AG04449 (cell line): ENCODE measurements at places on chromosomes 1 and 21.
A peak's percentile ranks its signal among the peaks of the same experiment; 100 is the strongest.

- DNase-seq = no peak
Observed at GRCh38 chr1:10835822-10836421, 39.5 kb upstream of the CASZ1 start.

DNA sequence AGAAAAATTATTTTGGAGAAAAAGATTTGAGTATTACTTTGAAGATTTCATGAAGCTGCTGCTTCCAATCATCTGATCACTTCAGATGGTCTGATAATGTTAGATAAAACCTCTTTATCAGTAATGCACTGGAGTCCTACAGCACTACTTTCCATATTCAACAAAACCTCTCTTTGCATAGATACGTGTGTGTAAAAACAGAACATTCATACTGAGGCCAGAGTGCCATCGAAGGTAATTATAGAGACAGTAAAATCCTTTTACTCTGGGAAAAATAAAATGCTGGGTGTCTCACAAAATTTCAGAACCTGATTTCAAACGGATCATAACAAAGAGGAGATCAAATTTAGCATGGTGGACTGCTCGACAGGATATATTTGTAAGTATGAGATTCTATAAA lies at the start of gene RGS13:
TSS of gene RGS13 (plus strand) at position 209 of the 400 bp plus-strand sequence. CDS start 8,188 bp downstream, outside the sequence.
- no peak for DNase-seq

GRCh38 chr1:53592521-53592982 lies 133.4 kb downstream of the DMRTB1 start:
- no peak for DNase-seq

DNA sequence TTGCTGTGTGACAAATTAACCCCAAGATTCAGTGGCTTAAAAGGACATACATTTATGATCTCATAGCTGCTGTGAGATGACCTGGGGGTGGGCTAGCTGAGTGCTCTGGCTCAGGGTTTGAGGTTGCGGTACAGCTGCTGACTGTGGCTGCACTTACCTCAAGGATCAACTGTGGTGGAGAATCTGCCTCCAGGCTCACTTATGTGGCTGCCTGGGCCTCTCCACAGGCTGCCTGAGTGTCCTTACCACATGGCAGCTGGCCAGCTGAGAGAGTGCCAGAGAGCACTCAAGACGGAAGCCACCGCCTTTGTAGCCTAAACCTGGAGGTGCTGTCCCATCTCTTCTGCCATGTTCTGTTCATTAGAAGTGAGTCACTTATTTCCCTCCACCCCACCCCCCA lies 5.7 kb downstream of the LRRC71 start:
- DNase-seq = no peak

DNA sequence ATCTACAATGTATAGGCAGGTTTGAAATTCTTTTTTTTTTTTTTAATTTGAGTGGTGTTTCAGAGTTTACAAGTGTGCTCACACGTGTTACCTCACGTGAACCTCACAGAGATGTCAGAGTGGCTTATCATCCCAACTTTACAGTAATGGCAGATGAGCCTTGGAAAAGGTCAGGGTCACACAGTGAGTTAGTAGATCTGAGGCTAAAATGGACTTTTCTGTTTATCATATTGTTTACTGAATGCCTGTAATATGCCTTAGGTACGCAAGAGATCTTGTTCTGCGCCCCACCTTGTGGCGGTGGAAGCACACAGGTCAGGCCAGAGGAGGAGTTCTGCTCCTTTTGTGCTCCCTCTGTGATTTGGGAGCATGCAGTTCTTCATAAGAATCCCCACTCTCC lies 80.0 kb downstream of the DYRK1A start:
- no peak for DNase-seq

GRCh38 chr1:106924360-106924759 lies 132.1 kb upstream of the PRMT6 start:
- DNase-seq = peak; percentile 12

GRCh38 chr1:11838349-11839272 lies 9.0 kb downstream of the NPPA start:
- no peak for DNase-seq

GRCh38 chr1:2014741-2015735 lies 4.1 kb upstream of the GABRD start:
- DNase-seq = no peak

DNA sequence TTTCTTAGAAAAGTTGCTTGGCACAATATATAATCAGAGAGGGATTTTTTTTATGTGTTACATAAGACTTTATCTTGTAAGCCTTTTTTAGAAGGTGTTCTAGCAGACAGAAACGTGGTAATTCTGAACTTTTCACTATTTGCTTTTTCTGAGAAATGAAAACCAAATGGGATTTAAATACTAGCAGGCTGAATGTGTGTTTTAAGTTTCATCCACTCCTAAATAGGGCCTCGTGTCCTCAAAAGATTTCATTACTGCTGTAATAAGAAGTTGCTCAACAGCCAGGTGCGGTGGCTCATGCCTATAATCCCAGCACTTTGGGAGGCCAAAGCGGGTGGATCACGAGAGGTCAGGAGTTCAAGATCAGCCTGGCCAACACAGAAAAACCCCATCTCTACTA lies 44.7 kb upstream of the FMO2 start:
- no peak for DNase-seq

- DNase-seq = no peak
Observed at GRCh38 chr1:201537028-201537427, 1.9 kb upstream of the NAV1 start.

DNA sequence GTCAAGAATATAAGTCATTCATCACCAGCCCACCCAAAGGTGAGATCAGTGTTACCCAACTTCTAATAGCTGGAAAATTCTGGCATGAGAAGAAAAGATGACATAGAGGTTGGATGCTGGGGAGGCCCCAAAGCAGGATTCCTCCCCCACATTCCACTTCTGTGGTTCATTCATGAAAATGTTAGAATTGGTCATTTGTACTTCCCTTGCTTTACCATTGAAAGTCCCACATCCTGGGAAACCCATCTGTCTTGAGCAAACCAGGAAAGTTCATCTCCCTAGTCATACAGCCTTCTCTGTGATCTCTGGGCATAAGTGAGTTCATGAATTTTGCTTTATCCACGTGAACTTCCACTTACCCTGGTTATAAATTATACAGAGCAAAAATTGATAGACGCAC lies 66.8 kb downstream of the SERINC2 start:
- no peak for DNase-seq

DNA sequence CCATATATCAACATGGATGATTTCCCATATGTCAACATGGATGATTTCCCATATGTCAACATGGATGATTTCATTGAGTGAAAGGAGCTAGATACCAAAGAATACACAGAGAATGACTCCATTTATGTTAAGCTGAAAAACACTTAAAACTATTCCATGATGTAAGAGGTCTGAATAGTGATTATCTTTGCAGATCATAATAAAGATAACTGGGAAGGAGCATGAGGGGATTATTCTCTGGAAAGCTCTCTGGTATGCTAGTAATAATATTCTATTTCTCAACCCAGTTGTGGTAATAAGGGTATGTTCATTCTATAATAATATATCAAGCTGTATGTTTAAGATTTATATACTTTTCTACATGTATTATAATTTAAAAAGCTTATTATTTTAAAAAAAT lies 14.1 kb downstream of the SYNJ1 start:
- no peak for DNase-seq

- DNase-seq = no peak
Observed at GRCh38 chr1:17851056-17851455, 95.9 kb downstream of the ACTL8 start.

DNA sequence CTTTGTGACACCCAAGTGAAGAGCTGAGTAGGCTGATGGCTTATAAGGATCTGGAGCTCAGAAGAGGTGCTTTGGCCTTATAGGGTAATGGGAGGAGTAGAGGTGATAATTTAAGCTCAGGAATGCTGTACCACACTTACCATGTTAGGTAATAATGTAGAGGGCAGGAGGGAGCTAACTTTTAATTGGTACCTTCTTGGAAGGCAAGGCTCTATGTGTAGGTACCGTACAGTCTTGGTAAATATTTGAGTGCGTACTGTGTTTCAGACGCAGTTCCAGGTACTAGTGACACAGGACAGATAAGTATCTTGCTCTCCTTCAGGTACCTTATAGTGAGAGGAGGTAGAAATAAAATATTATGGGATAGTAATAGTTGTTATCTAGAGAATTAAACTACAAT lies 16.8 kb downstream of the CAMSAP2 start:
- no peak for DNase-seq

DNA sequence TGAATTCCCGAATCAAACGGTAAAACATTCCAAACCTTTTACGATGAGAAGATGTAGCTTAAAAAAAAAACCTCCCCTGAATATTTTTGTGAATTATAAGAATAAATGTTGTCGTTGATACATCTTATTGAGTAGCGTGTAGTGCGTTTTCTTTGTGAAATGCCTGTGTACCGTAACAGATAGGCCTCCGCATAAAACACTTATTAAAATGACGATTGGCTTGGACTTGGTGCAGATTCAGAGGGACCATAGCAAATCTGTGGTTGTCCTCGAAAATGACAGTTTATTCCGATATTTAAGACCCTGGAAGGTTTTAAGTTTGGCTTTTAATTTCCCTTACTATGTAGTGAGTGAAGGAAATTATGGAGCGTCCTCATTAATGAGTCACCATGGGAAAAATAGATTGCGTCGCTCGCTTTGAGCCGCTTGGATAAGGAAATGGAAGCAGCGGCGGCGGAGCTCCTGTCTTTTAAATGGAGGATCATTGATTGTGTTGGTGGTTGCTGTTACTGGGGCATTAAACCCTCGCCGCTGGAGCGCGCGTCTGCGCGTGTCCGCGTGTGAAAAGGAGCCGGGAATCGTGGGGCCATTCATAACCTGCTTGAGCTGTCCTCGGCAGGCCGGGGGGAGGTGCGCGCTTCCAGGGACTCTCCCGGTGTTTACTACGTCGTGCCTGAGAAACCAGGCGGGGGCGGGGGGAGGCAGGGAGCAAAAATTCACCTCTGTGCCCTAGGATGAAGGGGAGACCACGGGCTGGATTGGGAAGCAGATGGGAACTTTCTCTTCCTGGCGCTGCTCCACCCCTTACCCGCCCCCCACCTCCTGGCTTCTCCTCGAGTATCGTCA lies 1.6 kb downstream of the SPEN start:
- no peak for DNase-seq

- DNase-seq = no peak
Observed at GRCh38 chr1:79431340-79431739, 424.8 kb upstream of the ADGRL4 start.

- DNase-seq = peak; percentile 70
Observed at GRCh38 chr1:11985851-11986250, 5.6 kb downstream of the MFN2 start.
